ENCODE measurements at places on chromosomes 7 and 10.

GRCh38 chr10:74418285-74418872, 267.4 kb downstream of the ADK start:
- DNase-seq = no peak

DNA sequence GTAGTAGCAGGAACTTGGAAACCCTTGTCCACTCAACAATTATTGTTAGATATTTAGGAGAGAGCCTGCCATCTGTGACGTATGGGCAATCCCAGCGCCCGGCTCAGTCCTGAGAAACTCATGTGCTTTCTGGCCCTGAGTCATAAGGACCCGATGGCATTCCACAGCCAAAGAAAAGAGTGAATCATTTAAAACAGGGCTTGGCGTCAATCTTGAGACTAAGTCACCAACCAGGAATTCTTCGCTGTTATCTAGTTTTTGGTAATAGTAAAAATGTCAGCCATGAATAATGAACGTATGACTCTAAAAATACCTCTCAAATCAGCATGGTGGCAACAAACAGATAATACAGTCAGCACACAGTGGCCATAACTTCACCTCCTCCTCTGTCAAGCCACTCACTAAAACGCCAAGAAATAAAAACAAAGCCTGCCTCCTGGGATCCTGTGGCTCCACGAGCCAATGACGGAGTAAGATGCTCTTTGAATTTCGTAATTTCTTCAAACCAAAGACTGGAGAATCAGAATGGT, 140.8 kb downstream of the ADAM12 start:
- peak; percentile 99 for DNase-seq

DNA sequence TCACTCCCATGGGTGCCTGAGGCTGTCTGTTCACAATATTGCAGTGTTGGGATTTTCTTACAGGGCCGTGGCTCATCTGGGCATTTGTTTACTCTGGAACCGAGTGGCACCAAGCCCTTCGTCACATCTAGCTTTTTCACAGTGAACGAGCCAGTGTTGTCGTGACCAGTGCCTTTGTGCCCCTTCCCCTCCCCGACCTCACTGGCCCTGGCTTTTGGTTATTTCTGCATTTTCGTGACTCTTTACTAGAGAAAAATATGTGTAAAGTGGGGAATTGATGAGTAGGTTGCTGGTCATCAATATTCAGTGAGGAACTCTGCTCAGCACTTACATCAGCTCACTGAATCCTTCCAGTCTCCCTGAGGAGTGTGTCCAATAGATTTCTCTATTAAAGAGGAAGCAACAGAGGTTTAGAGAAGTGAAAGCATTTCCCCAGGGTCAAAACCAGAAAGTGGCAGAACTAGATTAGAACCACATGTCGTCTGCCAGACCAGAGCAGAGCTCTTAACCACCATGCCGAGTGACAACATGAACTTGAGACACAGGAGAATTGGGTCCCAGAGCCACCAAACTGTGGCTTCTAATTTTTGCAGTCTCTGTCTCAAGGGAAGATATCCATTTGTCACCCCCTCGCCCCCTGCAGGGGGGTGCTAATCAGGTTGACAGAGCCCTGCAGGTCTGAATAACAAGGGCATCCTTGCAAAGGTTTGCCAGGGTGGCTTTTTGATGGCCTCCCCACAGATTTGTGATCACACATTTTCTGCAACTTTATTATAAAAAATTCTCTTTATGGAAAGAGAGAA, 125.3 kb downstream of the CHN2 start:
- no peak for DNase-seq

DNA sequence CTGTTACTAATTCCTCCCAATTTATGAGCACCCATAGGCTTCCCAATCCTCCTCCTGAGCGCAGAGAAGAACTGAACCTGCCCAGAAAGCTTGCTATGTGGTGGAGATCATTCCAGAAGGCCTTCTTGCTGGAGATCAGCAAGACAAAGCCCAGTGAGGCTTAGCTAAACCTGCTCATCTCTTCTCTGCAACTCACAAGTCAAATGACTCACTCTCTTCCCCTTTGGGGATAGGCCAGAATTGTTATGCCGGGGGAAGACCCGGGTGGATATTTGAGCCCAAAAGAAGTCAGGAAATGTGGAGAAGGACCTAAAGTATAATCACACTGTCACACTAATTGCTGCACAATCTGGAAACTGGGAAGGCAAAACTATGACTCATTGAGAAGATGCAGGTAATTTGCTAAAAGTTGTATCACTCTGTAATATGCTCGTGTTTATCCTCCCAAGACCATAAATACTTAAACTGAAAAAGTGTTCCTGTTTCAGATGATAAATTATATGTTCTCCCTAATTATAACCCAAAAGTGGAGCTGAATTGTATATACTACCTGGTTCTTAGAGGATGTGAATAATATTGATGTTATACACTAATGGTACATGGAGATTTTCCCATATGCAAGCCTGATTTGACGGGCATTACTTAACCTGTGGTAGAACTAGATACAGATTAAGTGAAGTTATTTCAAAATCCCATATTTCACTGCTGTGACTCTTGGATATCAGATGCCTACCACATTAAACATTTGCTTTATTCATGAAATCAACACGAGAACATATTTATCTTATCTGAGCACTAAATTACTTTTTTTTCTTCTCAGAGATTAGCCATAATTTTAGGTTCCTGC, 6.4 kb downstream of the NEBL start:
- DNase-seq = no peak

DNA sequence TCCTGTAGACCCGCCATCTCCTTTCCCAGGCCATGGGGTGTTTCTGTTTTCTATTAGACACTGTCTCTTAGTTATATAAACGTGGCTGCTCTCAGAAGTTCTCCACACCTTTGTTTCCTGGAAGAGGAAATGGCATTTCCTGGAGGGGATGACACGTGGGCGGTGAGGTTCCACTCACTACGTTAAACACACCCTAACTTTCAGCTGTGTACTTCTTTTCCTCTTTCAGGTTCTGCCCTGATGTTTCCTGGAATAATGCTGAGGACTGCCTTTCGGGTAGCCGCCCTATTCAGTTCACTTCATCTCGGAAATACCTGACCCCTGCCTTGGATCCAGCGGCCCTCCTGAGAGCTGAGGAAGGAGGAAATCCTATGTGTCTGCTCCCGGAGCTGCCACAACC, 3.4 kb upstream of the PRKCQ start:
- DNase-seq = no peak

- DNase-seq = no peak
Observed at GRCh38 chr7:124761164-124761715, 4.4 kb downstream of the GPR37 start.

- peak; percentile 37 for DNase-seq
Observed at GRCh38 chr7:28630350-28630749, 218.0 kb downstream of the CREB5 start.

DNA sequence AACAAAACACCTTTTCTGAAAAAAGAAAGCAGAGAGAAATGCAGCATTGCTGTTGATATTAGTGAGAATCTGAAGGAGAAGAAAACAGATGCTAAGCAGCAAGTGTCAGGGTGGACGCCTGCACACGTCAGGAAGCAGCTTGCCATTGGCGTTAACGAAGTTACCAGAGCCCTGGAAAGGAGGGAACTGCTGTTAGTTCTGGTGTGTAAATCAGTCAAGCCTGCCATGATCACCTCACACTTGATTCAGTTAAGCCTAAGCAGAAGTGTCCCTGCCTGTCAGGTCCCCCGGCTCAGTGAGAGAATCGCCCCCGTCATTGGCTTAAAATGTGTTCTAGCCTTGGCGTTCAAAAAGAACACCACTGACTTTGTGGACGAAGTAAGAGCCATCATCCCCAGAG, 6.4 kb downstream of the RPP38 start:
- no peak for DNase-seq

GRCh38 chr10:74249865-74250264, 98.8 kb downstream of the ADK start:
- no peak for DNase-seq

- DNase-seq = no peak
Observed at GRCh38 chr10:130254662-130255061, 118.5 kb downstream of the GLRX3 start.

GRCh38 chr10:96614515-96614914, 27.7 kb upstream of the TM9SF3 start:
- peak; percentile 63 for DNase-seq

DNA sequence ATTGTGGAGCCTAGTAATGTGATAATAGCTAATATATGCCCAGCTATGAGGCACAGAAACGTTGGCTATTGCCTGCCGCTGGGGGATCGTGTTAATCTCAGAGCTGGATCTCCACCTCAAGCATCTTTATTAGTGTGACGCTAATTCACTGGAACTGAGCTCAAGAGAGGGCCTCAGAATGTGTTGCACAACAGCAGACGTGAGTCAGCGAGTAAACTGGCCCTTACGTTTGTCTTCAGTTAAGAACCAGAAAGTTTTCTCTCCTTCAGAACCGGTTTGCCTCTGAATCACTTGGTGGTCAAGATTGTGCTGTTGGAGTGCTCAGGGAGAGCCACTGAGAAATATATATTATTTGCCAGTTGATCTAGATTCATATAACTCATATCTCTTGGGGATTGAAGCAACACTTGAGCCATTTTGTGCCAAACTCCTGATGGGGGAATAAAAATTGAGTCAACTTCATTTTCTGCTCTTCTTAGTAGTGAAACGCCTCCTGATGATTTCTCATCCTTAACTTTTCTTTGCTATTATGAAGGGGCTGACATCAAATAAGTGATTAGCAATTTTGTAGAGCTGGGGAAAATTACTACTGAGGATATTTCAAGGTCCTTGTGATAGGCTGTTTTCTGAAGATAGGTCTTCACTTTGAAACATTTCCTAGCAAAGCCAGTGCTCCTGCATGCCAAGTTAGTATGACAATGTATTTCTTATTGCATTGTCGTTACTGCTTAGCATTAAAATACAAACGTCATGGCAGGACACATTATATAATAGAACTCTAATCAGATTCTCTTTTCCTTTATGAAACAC, 22.3 kb downstream of the BZW2 start:
- peak; percentile 99 for DNase-seq

GRCh38 chr10:119061352-119061751, 19.3 kb downstream of the EIF3A start:
- no peak for DNase-seq

DNA sequence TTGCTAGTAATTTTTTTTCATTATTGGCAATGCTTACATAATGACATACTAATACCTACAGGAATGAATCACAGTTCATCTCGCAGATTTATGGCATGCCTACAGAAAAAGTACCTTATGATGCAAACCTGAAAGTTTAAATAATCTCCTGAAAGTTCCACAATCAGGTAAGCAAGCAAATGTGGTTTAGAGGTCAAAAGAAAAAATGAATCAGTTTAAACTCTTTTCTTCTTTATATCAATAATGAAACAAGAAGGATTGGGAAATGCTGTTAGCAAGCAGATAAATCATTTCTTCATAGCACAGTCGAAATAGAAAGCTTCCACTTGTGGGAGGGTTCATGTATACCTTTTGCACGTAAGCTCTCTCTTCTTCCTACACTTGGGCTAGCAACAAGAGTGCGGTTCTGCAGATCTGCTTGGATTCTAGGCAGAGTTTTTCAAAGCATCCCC, 53.7 kb upstream of the MTPN start:
- DNase-seq = no peak
